ENCODE measurements at places on chromosomes 16 and 17. TPM values are rescaled to one million over a fixed set of nuclear protein-coding genes. Genes with fewer than 3 reads are reported as not detected.

ABCA8 gene
- total RNA-seq, result 119 TPM

CSH2 gene
- not detected for total RNA-seq

MAP1LC3B gene
- total RNA-seq, result 36.1 TPM

PRR11 gene
- 4.0 TPM for total RNA-seq

DDX52 gene
- total RNA-seq, result 20.7 TPM

NHLRC4 gene
- 0.59 TPM for total RNA-seq

BTBD17 gene
- total RNA-seq, result not detected

CCDC200 gene
- not detected for total RNA-seq

FBXO39 gene
- total RNA-seq, result 0.30 TPM

UMOD gene
- total RNA-seq, result not detected

KRT40 gene
- 7.7 TPM for total RNA-seq

GPR142 gene
- total RNA-seq, result not detected

LIMD2 gene
- total RNA-seq, result 9.5 TPM
